ENCODE measurements at places on chromosomes 16 and 17. TPM values are rescaled to one million over a fixed set of nuclear protein-coding genes. Genes with fewer than 3 reads are reported as not detected.
A peak's percentile ranks its signal among the peaks of the same experiment; 100 is the strongest.

Gene MT4
- total RNA-seq, result not detected

Gene C16orf89
- total RNA-seq, result 2.9 TPM

Gene LAT
- 1.6 TPM for total RNA-seq

Gene CA4
- total RNA-seq, result 17.0 TPM

Gene TBC1D28
- not detected for total RNA-seq

Gene EZH1
- 49.6 TPM for total RNA-seq

Gene WFIKKN2
- total RNA-seq, result 0.07 TPM

Gene TNFRSF13B
- total RNA-seq, result not detected

Gene BCAR1
- 82.9 TPM for total RNA-seq

DNA sequence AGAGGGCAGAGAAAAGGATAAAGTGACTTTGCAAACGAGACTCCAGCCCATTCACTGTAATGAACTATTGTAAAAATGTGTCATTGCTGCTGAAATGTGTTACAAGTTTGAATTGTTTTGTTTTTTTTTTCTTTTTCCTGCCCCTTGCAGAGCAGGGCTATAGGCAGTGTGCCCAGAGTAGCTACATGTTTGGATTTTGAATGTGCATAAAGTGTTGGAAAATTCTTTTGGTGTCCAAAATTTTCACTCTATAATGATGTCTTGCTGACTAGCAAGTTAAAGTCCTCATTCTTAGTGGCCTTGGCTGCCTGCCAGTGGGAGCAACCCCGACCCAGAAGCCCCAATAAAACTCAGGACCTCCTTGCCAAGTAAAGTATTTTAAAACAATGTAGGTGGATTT is 66.5 kb downstream of the IGF2BP1 start:
- no peak for DNase-seq

- DNase-seq, result no peak
Measured at GRCh38 chr17:30600830-30601494, 123.8 kb downstream of the GOSR1 start.

DNA sequence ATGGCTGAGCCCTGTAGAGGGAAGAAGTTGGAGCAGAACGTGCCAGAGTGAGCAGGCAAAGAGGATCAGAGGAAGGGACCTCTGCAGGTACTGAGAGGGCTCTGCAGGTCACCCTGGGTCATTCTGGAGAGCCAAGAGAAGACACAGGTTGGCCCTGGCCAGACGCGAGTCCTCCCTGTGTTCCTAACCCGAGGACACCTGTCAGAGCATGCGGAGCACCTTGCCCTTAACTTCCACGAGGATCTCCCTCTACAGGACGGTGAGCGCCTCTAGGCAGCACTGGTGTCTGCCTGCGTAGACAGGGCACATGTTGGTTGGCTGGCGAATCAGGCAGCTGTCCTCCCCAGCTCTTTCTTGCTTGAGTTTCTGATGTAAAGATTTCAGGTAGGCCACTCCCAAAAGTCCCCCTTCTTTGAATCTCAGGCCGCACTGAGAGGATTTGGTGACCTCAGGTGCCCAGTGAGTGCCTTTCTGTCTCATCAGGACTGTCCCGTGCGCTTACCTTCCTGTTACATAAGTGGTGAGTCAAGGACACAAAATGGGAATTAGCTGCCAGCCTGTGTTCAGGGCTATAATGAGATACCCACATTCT is 45.3 kb downstream of the MPRIP start:
- peak; percentile 26 for DNase-seq

- DNase-seq, result no peak
Measured at GRCh38 chr16:5034167-5034523, 410 bp upstream of the NAGPA start.

DNA sequence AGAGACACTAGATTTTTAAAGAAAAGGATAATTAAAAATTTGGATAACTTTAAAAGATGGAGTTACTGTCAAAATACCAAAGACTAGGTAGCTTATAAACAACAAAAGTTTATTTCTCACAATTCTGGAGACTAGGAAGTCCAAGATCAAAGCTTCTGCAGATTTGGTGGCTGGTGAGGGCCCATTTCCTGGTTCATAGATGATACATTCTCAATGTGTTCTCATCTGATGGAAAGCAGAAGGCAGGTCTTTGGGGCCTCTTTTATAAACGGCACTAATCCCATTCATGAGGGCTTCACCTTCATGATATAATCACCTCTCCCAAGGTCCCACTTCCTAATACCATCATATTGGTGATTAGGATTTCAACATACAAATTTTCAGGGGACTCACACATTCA is 33.7 kb downstream of the NLK start:
- DNase-seq, result no peak

DNA sequence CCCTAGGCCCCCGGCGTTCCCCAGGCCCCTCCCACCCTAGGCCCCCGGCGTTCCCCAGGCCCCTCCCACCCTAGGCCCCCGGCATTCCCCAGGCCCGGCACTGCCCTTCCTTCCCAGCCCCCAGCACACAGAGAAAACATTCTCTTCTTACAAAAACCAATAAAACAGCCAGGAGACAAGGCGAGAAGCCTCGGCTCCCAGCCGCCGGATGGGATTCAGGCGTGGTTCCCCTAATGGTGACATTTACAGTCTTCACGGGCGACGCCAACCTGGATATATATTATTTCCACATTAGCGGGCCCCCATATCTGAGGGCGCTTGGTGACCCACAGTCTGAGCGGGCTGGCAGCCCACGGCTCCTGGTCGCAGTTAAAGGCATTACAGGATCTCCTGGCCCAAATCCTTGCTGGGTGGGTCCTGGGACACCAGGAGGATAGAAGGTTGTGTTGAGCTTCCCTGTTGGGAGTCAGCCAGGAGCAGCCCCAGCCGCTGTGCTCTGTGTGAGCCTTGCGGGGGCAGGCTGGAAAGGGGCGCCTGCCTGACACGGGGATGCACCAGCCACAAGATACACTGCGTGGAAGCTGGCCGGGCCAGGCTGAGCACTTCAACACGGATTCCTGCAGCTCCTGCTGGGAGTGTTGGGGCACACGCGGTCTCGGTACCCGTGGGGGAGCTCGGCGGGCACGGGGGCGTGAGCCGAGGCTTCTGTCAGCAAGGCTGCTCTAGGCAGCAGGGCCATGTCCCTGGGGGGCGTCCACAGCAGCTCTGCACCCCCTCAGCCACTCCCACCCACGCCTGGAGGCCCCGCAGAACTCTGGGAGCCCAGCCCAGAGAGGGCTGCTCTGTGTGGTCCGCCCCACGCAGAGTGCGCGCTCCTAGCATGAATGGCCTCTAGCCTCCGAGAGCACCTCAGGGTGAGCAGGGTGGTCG is 83.7 kb downstream of the LMF1 start:
- DNase-seq, result no peak

DNA sequence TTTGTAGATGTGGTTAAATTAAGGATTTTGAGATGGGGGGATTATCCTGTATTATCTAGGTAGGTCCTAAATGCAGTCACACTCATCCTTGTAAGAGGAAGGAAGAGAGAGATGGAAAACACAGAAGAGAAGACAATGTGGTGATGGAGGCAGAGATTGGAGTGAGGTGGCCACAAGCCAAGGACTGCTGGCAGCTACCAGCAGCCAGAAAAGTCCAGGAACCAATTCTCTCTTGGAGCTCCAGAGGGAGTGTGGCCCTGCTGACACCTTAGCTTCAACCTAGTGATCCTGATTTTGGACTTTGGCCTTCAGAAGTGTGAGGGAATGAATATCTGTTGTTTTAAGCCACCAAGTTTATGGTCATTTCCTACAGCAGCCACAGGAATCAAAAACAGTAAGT is 18.0 kb downstream of the MAPT start:
- DNase-seq, result no peak

DNA sequence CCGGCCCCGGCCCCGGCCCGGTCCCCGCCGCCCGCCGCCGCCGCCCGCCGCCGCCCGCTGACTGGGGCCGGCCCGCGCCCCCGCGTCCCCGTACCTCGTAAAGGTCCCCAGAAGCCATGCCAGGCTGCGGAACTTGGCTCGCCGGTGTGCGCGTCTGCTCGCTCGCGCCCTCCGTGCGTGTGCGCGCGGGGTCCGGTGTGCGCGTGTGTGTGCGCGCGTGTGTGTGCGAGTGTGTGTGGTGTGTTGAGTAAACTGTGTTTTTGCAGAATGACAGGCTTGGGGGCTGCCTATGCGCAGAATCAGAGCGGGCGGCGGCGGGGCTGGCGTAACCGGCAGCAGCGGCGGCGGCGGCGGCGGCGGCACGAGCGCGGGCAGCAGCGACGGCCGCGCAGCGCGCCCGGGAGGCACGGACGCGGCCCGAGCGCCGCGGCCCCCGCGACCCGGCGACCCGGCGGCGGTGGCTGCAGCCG is 307 bp downstream of the CDYL2 start:
- DNase-seq, result peak; percentile 70

DNA sequence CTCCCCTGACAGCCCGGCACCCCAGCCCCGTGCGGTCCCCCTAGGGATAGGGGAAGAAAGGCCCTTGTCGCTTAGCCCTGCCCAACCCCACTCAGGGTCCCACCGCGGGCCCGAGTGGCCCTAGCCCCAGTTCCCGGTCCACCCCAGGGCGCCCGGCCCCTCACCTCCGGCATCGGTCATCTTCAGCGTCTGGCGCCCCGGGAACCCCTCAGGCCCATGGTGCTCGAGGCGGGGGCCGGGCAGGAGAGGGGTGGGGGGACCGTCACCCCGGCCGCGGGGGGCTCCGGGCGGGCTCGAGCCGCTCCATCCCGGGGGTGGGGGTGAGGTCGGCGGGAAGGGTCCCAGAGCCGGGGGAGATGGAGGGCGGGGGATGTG is 620 bp downstream of the SAMD14 start:
- DNase-seq, result no peak

GRCh38 chr17:28977659-28978355 is 26.5 kb upstream of the PHF12 start:
- no peak for DNase-seq

DNA sequence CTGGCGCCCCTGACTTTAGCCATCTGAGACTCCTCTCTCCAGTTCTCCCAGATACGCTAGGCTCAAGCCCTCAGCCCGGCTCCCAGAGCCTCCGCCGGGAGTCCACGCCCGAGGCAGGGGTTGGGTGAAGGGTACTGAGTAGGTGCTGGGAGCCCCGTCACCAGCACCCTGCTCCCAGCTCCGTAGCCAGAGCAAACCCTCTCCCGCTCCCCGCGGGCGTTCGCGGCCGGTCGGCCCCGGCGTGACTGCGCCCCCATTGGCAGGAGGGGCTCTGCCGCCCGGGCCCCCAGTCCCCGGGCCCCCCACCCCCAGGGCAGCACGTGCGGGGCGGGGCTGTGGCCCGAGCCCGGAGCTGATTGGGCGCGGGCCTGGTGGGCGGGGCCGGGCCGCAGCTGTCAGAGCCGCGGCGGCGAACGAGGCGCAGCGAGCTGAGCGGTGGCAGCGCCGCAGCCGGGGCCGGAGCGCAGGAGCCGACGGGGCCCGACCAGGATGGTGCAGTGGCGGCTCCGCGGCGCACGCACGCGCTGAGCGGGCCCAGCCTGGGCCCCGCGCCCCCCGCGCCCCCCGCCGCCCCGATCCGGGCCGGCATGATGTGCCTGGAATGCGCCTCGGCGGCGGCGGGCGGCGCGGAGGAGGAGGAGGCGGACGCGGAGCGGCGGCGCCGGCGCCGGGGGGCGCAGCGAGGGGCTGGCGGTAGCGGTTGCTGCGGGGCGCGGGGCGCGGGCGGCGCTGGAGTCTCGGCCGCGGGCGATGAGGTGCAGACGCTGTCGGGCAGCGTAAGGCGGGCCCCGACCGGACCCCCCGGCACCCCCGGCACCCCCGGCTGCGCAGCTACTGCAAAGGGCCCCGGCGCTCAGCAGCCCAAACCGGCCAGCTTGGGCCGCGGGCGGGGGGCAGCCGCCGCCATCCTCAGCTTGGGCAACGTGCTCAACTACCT is at the start of gene SPNS2:
Gene SPNS2 (plus strand): TSS at position 421 of the 937 bp plus-strand sequence. CDS start 167 bp downstream, at position 588.
- peak; percentile 86 for DNase-seq

- DNase-seq, result no peak
Measured at GRCh38 chr16:71672803-71673581, 47.0 kb downstream of the MARVELD3 start.

DNA sequence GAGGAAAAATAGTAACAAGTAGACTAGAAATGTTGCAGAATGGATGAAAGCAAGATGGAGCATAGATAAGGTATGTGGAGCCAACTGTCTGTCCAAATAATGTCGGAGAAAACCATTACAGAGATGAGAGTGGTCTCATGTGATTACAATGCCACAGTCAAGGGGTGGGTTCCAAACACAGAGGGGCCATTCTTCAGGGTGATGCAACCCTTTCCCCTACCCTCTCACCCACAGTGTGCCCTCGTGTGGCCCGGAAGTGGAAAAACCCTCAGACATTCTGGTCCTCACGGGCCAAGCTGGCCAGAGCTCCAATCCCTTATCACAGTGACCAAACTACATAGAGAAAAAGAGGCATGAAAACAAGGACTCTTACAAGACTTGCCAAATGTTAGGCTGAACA is 17.7 kb upstream of the HS3ST3A1 start:
- DNase-seq, result no peak

DNA sequence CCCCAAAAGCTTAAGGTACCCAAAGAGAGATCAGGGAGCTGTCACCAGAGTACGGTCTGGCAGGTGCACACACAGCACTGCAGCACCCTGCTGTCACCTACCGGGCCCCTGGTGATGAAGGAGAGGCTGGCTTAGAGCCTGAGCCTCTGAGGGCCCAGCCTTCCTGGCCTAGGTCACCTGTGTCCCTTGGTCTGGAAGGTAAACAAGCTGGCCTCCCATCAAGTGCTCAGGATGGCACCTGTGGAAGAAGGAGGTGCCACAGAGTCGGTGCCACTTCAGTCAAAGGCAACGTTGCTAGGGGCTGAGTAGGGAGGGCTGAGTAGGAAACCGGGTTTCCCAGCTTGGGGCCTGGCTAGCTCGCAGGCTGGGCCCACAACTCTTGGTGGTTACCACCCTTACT is 70.7 kb downstream of the COG7 start:
- DNase-seq, result no peak

DNA sequence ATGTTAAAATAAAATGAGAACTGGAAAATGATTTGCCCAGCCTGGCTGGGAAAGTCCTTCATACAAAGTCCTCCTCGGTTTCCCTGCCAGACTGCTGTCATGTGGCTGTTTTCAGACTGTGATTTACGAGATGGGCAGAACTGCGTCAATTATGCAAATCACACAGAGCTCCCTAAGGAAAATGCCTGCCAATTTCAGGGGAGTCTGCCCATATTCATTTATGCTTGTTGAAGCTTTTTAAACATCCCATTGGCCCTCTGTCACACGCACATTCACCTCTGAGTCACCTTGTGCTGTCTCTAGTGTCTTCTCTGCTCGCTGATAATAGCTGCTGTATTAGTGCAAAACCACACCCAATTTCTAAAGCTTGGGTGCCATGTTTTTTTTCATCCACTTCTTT is 81.7 kb upstream of the FAM20A start:
- DNase-seq, result no peak
